ENCODE measurements at places on chromosomes 7 and 10. TPM values are rescaled to one million over a fixed set of nuclear protein-coding genes. Genes with fewer than 3 reads are reported as not detected.

DNA sequence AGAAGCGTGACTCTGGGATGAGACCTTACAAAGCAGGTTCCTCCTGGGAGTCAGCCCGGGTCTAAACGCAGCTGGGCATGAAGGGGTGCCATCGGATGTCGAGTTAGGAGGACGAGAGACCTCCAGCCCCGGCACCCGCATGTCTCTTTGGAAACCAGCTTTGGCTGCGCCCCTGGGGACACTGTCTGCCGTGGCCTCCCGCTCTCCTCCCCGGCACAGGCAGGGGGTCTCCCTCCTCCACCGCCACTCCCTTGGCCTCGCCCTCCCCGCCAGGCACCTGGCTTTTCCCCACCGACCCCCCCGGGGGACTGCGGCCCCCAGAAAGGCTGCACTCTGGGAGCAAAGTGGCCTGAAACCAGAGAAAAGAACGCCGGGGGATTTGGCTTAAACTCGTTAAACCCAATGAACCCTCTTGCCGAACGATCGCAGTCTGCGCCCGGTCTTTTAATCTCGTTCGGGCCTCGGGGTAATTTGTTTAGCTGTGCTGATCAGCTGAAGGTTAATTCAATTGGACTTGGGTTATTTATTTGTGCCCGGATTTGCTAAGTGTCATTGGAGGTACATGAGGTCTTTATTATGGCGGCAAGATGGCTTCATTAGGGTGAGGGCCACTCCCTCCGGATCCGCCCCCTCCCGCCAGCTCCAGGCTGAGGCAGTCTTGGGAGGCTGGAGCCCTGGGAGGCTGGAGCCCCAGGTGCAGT is 16.4 kb upstream of the PSMG3 start:
- DNase-seq, result no peak

- no peak for DNase-seq
These were observed 42.5 kb downstream of the SORCS3 start for GRCh38 chr10:104683567-104683966.

The COBL gene
- polyA plus RNA-seq, result 117 TPM

The EPDR1 gene
- 109 TPM for polyA plus RNA-seq

The NPC1L1 gene
- polyA plus RNA-seq, result 0.04 TPM

- no peak for DNase-seq
These were observed 757 bp upstream of the PALS2 start for GRCh38 chr7:24572393-24572996.

The PRLHR gene
- not detected for polyA plus RNA-seq

- DNase-seq, result no peak
These were observed 10.4 kb downstream of the HDAC9 start for GRCh38 chr7:18505870-18506460.

DNA sequence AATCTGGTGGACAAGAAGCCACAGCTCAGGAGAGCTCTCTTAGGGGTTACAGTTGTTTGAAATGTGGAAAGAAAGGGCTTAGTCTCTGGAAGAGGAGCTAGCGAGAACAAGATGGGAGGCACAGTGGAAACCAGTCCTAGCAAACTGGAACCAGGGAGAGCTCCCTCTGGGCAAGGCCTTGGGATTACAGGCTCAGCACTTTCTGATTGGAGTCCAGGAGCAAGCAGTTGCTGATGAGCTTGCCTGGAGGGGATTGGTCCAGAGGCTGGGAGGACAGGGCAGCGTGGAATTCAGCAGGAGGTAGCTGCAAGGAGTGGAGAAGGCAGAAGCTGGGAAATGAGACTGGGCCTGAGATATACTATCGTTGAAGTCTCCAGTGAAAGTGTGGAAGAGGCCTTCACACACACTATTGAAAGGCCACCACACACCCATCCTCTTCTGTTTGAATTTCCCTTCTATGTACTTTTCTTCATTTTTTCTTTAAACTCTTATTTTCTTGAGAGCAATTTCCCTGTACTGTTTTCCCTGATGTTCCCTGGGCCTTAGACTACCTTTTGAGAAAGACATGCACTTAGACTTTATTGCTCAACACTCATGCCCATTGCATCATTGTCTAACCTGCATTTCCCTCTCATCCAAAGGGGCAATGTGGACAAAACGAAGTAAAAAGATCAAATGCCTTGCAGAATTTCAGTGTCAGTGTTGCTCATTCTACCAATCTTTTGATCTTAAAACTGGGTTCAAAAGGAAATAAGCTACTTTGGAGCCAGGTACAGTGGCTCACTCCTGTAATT is 57.8 kb upstream of the LANCL2 start:
- DNase-seq, result no peak

- DNase-seq, result no peak
These were observed 115.7 kb downstream of the OAT start for GRCh38 chr10:124302951-124303505.

- DNase-seq, result no peak
These were observed 27.9 kb downstream of the FAM20C start for GRCh38 chr7:220151-220841.

DNA sequence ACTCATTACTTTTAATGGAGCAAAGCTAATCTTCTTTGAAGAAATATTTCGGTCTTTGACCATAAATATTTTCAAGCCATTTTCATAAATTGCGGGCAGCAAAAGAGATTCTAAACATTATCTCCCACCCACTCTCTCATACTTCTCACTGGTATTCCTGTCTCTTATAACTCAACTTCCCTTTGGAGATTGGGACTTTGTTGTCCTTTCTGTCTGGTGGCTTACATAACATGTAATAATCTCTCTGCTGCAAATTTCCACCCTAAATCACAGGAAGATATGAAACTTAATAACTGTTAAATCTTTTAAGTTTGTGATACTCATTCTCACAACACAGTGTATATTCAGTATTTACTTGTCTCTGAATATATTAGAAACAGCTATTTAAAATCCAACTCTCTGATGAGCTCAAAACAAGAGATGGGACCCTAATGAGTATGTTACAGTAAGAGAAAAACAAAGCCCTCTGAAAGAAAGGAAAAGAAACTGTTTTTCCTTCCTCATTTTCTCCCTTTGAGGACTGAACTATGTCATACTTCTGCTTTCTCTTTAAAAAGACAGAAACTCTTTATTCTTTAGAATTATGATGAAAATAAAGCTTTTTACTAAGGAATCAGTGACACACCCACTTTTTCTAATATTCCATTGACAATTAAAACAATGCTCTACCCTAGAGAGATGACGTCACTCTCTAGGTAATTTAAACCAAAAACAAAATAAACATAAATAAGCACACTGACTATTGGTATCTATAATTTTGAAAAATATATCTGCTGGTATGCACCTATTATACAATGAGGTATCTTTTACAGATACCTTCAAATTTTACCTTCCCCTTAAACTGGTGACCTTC is 14.7 kb downstream of the CALCR start:
- DNase-seq, result no peak

- DNase-seq, result no peak
These were observed 524.6 kb downstream of the LRMDA start for GRCh38 chr10:75955973-75956502.

DNA sequence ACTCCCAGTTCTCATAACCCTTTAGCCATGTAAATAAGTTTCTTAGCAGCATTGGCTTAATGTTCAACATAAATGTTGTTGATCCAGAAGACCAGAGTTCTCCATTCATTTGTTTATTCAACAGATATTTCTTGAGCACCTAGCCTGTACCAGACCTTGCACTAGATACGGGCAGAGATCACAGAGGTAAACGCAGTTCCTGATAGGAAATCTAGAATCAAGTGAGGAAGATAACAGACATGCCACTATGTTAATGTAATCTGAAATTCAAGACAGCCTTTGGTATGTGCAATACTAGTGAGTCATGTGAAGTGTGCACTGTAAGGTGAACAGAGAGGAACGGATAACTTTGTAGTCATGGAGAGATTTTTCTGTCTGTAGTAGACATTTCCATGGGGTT is 3.0 kb downstream of the BUB3 start:
- DNase-seq, result no peak
